ENCODE measurements at places on chromosomes 16 and 17.

DNA sequence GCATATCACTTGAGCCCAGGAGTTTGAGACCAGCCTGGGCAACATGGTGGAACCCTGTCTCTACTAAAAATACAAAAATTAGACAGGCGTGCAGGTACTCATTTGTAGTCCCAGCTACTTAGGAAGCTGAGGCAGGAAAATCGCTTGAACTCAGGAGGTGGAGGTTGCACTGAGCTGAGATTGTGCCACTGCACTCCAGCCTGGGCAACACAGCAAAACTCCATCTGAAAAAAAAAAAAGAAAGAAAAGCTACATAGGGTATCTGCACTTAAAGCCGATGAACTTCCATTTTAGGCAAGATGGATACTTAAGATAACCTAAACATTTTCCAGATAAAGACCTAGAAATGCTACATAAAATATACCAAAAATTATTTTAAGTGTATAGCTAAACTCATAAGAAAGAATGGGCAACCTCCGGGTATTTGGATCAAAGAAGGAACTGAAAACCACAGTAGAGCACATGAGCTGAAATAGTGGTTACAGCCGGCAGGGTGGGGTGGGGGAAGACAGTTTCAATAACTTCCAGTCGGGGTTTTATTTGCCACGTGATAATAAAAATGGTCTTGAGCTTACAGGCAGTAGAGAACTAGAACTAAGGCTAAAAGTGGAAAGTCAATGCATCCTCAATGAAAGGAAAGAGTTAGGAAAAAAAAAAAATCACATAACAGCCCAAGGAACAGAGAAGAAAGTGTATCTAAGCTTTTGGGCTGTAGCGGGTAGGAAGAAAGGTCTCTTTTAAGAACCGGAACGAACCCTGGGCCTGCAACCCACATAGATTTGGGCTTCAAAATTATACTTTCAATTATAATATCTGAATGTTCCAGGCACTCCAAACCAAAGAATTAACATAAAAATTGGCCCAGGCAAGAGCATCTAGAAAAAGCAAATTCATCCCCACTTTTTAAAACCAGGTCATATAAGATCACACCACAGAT lies 53.1 kb downstream of the CFDP1 start:
- peak; percentile 93 for DNase-seq

DNA sequence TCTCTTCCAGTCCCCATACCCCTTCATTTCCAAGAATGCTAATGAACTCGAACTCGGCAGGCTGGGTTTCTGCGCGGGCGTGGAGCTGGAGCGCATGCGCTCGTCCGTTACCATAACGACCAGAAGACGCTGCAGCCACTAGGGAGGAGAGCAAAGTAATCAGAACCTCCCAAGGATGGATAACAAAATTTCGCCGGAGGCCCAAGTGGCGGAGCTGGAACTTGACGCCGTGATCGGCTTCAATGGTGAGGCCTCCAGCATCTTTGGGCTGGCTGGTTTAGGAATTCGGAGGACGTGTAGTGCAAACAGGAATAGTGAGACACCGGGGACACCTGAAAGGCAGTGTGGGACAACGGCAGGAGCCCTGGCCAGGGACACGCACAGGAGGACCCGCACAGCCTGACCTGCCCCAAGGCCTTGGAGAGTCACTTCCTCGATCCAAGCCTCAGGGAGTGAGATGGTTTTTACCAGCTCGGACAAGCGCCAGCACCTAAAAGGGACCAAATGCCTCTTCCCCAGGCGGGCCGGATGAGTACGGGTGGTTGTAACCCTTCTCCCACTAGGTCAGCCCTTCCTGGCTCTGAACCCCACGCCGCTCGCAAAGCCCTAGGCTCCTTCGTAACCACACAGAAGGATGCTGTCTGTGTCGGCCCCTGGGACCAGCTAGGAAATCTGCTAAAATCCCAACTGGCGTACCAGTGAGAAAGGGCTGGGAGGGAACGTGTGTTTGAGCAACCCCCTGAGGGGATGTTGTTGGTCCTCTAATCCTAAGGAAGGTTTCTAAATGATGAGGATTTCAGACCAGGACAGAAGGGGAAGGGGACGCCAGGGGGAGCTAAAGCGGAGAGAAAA lies at the start of gene CFAP52:
Gene CFAP52, plus strand, starts transcription at position 122 of the 852 bp plus-strand sequence. Its CDS starts 54 bp downstream, at position 176.
- DNase-seq: peak; percentile 69

GRCh38 chr16:10405386-10405939 lies 19.6 kb downstream of the ATF7IP2 start:
- no peak for DNase-seq

DNA sequence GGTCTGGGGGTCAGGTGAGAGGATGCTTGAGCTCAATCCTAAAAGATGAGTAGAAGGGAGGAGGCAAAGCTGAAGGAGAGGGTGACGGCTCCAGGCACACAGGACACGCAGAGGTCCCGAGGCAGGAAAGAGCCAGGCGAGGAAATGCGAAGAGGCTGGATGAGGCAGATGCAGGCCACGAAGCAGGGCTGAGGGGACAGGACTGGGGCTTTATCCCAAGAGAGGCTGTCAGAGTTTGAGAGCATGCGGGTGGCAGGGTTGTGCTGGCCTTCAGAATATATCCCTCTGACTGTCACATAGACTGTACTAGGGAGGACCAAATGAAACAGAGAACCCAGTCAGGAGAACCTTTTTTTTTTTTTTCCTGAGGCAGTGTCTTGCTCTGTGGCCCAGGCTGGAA lies 100.2 kb downstream of the RMI2 start:
- DNase-seq: no peak

DNA sequence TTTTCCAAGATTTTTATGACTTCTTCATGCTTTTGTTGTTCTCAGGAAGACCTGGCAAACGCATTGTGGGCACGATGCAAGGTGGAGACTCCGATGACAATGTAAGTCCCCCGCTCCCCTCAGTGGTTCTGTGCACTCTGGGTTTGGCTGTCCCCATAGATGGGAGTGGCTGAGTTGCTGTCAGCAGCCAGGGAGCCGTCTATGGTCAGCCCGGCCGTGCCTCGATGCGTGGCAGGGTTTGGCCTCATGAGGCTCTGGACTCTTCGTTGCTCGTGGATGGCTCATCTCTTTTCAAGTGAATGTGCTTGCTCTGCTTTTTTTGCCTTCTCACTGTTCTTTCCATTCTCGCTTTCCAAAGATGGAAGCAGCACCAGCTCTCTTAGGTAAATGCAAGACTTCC lies 31.9 kb downstream of the CLUAP1 start:
- DNase-seq: no peak

DNA sequence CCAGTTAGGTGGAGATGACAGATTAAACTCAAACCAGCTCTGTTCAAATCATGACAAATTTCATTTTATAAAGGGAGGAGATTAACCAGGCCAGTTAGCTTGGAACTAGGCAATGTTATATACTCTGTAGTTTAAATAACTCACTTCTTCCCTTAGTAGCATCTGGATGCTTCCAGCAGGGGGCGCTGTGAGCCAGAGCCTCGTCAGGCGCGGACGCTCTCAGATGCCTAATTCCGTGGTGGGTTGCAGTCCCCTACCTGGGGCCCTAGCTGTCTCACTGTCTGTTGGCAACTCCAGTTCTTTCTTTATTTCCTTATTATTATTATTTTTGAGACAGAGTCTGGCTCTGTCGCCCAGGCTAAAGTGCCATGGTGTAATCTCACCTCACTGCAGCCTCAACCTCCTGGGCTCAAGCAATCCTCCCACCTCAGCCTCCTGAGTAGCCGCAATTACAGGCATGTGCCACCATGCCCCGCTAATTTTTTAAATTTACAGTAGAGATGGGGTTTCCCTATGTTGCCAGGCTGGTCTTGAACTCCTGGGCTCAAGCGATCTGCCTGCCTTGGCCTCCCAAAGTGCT lies 17.3 kb upstream of the WFDC1 start:
- peak; percentile 82 for DNase-seq

- no peak for DNase-seq
Measured at GRCh38 chr16:73793871-73794437, 502.7 kb upstream of the PSMD7 start.

- no peak for DNase-seq
Measured at GRCh38 chr16:57134982-57135381, 42.6 kb downstream of the CPNE2 start.

GRCh38 chr17:77782201-77782600 lies 176.3 kb upstream of the TNRC6C start:
- DNase-seq: no peak

DNA sequence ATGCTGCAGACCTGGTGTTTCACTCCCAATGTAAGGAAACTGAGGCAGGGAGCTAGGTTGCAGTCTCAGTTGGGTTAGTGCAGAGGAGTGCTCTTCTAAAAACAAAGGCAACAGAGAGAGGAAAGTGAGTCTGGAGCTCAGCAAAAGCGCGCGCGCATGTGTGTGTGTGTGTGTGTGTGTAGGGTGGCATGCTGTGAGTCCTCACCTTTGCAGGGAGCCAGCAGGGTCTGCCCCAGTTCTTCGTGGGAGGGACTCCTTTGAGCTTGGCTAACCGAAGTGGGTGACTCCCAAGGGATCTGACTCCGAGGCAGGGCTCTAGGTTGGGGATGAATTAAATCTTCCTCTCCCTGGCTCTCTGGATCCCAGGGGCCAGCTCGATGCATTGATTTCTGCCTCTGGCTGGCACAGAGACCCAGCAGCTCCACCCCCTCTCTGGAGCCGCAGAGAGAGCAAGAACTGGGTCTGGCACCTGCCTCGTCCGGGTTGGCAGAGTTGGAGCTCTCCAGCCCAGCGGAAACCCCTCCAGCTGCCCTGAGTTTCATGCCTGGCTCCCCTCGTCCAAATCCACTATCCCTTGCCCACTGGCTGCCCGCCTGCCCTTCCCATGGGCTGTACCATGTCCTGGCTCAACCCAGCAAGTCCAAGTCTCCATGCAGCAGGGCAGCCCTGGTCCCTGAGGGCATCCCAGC lies 1.3 kb upstream of the BTBD17 start:
- DNase-seq: no peak

GRCh38 chr16:86816930-86817625 lies 238.7 kb downstream of the FOXL1 start:
- DNase-seq: no peak

DNA sequence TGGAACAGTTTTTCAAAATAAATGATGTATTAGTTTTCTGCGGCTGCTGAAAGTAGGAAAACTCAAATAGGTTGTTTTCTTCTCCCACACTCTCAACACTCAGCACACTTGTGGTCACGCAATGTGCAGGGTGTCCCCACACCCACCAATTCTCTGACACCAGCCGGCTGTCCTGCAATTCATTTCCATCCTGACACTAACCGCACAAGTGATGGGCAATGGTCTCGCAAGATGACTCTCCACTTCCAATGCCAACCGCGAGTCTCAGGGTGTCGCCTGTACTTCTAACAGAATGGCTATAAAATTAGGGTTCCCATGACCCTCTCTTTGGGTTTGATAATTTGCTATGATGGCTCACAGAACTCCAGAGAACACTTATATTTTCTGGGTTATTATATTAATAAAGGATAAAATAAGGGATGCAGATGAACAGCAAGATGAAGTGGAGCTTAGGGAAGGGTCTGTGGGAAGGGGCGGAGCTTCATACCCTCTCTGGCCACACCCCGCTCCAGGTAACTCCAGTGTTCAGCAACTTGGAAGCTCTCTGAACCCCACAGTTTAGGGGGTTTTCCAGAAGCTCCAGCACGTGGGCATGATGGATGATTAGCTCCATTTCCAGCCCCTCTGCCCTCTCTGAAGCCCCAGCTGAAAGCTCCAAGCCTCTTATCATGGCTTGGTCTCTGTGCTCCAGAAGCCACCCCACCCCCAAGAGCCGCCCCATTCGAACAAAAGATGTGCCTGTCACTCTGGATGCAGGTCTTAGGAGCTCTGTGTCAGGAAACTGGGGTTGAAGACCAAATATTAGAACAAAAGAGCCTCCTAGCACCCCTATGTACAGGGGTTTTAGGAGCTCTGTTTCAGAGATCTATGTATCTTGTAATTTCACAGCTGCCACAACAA lies 19.8 kb downstream of the TAF1C start:
- no peak for DNase-seq
